ENCODE measurements at places on chromosomes 11 and 22. TPM values are rescaled to one million over a fixed set of nuclear protein-coding genes. Genes with fewer than 3 reads are reported as not detected.

DNA sequence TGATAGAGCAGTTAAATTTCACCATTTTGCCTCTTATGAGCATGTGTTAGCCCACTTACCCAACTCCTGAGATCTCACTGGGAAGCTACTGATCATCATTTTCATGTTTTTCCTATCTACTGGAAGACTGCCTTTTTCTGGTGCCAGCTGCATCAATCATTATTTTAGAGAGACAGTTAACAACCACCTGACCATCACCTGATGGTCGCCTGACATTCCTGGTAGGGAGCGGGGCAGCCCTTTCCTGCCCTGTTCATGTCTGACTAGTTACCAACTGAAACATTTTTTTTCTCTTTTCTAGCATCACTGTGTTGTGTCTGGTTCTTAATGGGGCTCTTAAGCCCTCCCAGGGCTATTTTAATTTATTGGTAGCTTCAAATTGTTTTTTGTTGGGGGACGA lies 20.2 kb upstream of the PATL1 start:
- H3K27me3 ChIP-seq = no peaks in the 10 kb centered on the region
- H3K4me1 ChIP-seq = no peaks in the 10 kb centered on the region
- no peak overlapping the region for H3K27ac ChIP-seq
- H3K36me3 ChIP-seq = no peaks in the 10 kb centered on the region
- no peak for DNase-seq

GRCh38 chr22:35442471-35442870 lies 42.5 kb downstream of the MCM5 start:
- H3K4me1 ChIP-seq = no peaks in the 10 kb centered on the region
- no peaks in the 10 kb centered on the region for H3K36me3 ChIP-seq
- H3K27ac ChIP-seq = no peak overlapping the region
- no peak overlapping the region for H3K4me3 ChIP-seq
- DNase-seq = no peak

GRCh38 chr11:13405220-13405619 lies 57.8 kb downstream of the BTBD10 start:
- no peak for DNase-seq
- no peaks in the 10 kb centered on the region for H3K27me3 ChIP-seq
- H3K4me1 ChIP-seq = no peaks in the 10 kb centered on the region
- H3K27ac ChIP-seq = no peak overlapping the region

GRCh38 chr11:21650961-21651360 lies 541.9 kb upstream of the ANO5 start:
- no peak for DNase-seq
- no peaks in the 10 kb centered on the region for H3K27me3 ChIP-seq
- no peaks in the 10 kb centered on the region for H3K4me1 ChIP-seq
- no peak overlapping the region for H3K27ac ChIP-seq

KCNK4 gene
- not detected for total RNA-seq

DNA sequence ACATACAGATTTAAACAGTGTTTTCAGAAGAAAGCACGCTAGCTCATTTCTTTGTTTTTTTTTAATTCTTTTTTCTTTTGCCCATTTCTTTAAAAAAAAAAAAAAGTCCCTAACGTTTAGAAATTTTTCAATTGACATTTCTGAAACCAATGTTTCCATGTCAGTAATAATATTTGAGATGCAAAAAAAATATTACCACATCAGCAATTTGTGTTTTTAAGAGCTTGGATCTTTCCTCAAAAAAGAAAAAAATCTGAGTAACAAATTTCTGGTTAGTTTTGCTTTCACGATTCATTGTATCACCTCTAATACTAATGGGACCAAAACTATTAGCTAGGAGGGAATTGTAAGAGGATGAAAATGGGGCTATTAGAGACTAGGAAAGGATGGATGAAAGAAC lies 39.9 kb upstream of the ASPHD2 start:
- H3K4me3 ChIP-seq = no peak overlapping the region
- DNase-seq = no peak
- no peak overlapping the region for H3K27ac ChIP-seq
- no peaks in the 10 kb centered on the region for H3K4me1 ChIP-seq

- H3K4me1 ChIP-seq = peaks cover 4% of the 10 kb centered on the region
- no peak for DNase-seq
- no peaks in the 10 kb centered on the region for H3K27me3 ChIP-seq
- H3K27ac ChIP-seq = no peak overlapping the region
These were observed 11.4 kb upstream of the TBX1 start for GRCh38 chr22:19748991-19749664.

DNA sequence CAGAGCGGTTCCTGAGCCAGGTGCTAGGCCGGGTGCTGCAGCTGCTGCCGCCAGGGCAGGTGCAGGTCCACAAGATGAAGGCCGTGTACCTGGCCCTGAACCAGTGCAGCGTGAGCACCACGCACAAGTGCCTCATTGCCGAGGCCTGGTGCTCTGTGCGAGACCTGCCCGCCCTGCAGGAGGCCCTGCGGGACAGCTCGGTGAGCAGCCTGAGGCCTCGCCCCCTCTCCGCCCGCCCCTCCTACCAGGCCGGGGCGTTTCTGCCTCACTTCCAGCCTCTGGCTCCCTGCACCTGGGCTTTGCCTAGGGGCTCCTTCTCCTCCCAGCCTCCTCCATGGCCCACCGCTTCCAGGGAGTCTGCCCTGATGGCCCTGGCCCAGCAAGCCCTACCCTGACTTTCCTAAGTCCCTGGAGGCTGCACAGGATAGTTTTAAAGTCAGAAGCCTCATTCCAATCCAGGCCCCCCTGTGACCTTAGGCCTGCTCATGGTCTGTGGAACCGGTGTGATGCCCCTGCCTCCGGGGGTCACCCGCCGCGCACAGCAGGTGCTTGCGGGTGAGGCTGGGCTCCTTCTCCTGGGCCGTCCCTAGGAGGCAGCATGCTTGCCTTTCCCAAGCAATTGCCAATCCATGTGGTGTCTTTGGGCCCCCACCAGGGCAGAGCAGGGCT lies 5.5 kb downstream of the TCIRG1 start:
- H3K36me3 ChIP-seq = peaks cover 17% of the 10 kb centered on the region
- H3K4me3 ChIP-seq = no peak overlapping the region
- no peak overlapping the region for H3K27ac ChIP-seq
- no peaks in the 10 kb centered on the region for H3K27me3 ChIP-seq

GRCh38 chr11:124474079-124474478 lies 28.6 kb upstream of the OR8B8 start:
- no peaks in the 10 kb centered on the region for H3K27me3 ChIP-seq
- no peak for DNase-seq
- H3K36me3 ChIP-seq = no peaks in the 10 kb centered on the region
- no peaks in the 10 kb centered on the region for H3K4me1 ChIP-seq
- no peak overlapping the region for H3K27ac ChIP-seq
- H3K4me3 ChIP-seq = no peak overlapping the region

ANO9 gene
- total RNA-seq = 3.7 TPM

DNA sequence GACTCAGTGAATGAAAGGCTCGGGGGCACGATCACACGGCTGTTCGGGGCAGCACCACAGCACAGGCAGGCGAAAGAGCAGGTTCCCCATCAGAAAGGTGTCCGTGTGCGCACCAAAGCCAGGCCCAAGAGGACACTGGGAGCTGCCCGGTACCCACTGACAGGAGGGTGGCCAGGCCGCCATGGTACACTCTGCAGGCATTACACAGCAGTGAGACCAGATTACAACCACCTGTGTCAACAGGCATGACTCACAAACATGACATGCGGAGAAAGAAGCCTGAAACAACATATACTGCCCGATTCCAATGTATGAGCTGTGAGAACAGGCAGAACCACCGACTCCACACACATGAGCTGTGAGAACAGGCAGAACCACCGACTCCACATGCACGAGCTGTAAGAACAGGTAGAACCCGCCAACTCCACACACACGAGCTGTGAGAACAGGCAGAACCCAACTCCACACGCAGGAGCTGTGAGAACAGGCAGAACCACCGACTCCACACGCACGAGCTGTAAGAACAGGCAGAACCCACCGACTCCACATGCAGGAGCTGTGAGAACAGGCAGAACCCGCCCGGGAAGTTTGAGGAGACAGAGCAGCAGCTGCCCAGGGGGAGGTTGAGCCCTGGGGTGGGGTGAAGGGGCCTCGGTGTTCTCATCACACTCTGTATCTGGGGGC lies 32.6 kb downstream of the KIAA0930 start:
- H3K4me3 ChIP-seq = no peak overlapping the region
- H3K4me1 ChIP-seq = peaks cover 16% of the 10 kb centered on the region
- DNase-seq = no peak

NRIP3 gene
- 1.7 TPM for total RNA-seq

RAG2 gene
- total RNA-seq = 0.79 TPM

TRPC6 gene
- total RNA-seq = 15.4 TPM

GRCh38 chr22:22974795-22975580 lies 87.4 kb downstream of the IGLL5 start:
- no peaks in the 10 kb centered on the region for H3K27me3 ChIP-seq
- no peaks in the 10 kb centered on the region for H3K36me3 ChIP-seq

GRCh38 chr11:64892411-64892831 lies 14.0 kb upstream of the EHD1 start:
- H3K4me3 ChIP-seq = no peak overlapping the region
- H3K36me3 ChIP-seq = no peaks in the 10 kb centered on the region
- DNase-seq = no peak
- H3K4me1 ChIP-seq = peaks cover 19% of the 10 kb centered on the region
- H3K27ac ChIP-seq = no peak overlapping the region
- no peaks in the 10 kb centered on the region for H3K27me3 ChIP-seq

DNA sequence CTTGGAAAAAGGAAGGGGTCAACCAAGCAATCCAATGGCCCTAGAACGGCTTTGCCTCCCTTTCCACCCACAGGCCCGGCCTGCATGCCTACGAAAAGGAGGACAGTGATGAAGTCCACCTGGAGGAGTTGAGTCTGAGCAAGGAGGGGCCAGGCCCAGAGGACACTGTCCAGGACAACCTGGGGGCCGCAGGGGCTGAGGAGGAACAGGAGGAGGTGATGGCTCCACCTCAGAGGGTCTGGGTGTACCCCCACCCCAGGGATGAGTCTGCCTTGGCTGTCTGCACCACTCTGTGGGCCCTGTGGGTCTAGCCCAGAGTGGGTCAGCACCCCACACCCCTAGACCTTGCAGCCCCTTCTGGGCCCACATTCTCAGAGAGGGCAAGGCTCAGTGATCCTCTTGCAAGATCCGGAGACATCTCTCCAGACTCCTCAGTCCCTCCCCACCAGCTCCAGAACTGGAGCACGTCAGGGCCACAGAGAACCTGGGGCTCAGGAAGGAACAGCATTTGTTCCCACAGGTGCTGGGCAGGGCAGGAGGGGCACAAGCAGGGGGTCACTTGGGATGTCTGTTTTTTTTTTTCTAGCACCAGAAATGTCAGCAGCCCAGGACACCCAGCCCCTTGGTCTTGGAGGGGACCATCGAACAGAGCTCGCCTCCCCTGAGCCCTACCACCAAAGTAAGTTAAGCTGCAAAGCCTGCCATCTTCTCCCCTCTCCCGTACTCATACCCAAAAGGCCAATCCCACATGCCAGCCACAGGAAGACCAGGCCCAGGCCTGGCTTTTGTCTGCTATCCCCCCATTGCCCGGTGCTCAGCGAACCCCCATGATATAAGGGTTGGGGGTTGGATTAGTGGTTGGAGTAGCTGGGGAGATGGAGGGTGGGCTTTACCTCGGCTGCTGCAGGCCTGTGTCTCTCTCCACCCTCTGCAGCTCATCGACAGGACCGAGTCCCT lies 8.1 kb downstream of the PRR33 start:
- no peak for DNase-seq
- no peaks in the 10 kb centered on the region for H3K36me3 ChIP-seq
- no peak overlapping the region for H3K4me3 ChIP-seq
- H3K27me3 ChIP-seq = no peaks in the 10 kb centered on the region

SHISA8 gene
- not detected for total RNA-seq

OR8D1 gene
- not detected for total RNA-seq

GRCh38 chr11:85021058-85021457 lies 606.1 kb downstream of the DLG2 start:
- no peaks in the 10 kb centered on the region for H3K4me1 ChIP-seq
- H3K27ac ChIP-seq = no peak overlapping the region
- DNase-seq = no peak
- H3K36me3 ChIP-seq = no peaks in the 10 kb centered on the region
- no peak overlapping the region for H3K4me3 ChIP-seq

DNA sequence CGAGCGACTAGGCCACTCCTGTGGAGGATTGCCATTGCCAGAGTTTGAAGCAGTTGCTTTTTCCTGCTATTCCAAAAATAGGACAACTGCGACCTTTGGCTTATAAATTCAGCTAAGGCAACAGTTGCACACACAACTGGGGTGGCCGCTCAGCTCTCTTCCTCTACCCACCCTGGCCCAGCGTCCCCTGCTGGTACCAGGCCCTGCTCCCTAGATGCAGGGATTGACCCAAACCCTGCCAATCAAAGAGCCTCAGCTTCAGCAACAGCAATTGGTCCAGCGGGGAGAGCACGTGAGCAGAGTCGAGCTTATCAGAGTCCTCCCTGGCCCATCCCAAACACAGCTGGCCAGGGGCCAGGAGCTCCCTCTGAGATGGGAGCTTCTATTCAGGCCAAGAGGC lies 22.0 kb upstream of the CABP2 start:
- peaks cover 13% of the 10 kb centered on the region for H3K4me1 ChIP-seq
- peak overlapping the region; percentile 20 for H3K27ac ChIP-seq
- H3K27me3 ChIP-seq = no peaks in the 10 kb centered on the region
- no peaks in the 10 kb centered on the region for H3K36me3 ChIP-seq

SRRD gene
- 17.9 TPM for total RNA-seq

GCAT gene
- total RNA-seq = 33.3 TPM

KLHL22 gene
- 38.0 TPM for total RNA-seq

DNA sequence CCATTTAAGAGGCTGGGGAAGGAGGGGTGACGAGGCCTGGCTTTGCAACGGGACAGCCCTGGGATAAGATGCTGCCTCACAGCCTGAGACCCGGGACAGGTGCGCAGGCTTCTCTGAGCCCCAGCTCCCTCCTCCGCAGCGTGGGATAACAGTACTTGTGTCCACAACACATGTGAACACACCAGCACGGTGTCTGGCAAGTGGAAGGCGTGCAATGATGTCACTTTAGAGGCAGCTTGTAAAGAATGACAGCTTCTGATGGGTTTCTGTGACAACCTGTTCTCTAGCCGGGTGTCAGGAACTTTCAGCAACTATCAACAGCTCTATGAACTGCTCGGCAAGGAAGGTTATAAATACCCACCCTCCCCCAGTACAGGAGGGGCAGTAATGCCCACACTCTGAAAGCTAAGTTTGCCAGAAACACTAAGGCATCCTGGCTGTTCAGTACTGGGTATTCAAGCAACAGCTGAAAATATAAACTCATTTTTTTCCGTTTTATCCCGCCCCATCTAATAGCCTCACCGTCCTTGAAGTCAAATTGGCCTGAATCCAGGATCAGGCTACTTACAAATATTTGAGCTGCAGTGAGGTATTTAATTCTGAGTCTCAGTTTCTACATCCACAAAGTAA lies 59.7 kb downstream of the MYH9 start:
- peaks cover 3% of the 10 kb centered on the region for H3K36me3 ChIP-seq
- H3K4me1 ChIP-seq = peaks cover 100% of the 10 kb centered on the region
- peak overlapping the region; percentile 98 for H3K27ac ChIP-seq
- peak; percentile 39 for DNase-seq

DNA sequence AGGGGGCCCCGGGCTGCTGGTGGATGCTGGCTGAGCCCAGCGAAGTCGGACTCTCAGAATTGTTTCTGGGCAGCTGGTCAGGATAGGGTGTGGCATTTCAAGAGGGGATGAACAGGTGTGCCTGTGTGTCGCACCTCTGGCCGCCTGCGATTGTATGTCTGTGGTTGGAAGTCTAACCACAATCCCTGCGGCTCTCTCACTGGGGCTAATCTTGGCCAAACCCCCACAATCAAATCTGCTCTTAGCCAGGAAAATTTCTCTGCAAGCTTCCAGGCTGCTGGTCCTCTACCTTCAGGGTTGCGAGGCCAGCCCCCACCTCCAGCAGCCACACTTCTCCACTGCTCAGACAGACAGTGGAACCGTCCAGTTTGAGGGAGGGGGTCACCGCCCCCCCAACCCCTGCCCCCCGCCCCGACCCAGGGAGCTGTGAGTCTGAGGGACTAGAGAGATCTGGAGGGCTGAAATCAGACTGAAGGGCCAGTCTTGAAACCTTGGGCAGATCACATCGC lies 953 bp downstream of the ATG16L2 start:
- no peak overlapping the region for H3K27ac ChIP-seq
- H3K4me3 ChIP-seq = peak overlapping the region; percentile 81
- no peaks in the 10 kb centered on the region for H3K27me3 ChIP-seq
- DNase-seq = no peak
